NCI-H1048 (cell line): ENCODE measurements at places on chromosomes 5 and 9.

GRCh38 chr9:100472788-100473275 is at the start of gene TMEFF1:
Gene TMEFF1 (plus strand): TSS chr9:100473149. CDS start chr9:100473545, 396 bp downstream.
- peak; percentile 6 for DNase-seq

DNA sequence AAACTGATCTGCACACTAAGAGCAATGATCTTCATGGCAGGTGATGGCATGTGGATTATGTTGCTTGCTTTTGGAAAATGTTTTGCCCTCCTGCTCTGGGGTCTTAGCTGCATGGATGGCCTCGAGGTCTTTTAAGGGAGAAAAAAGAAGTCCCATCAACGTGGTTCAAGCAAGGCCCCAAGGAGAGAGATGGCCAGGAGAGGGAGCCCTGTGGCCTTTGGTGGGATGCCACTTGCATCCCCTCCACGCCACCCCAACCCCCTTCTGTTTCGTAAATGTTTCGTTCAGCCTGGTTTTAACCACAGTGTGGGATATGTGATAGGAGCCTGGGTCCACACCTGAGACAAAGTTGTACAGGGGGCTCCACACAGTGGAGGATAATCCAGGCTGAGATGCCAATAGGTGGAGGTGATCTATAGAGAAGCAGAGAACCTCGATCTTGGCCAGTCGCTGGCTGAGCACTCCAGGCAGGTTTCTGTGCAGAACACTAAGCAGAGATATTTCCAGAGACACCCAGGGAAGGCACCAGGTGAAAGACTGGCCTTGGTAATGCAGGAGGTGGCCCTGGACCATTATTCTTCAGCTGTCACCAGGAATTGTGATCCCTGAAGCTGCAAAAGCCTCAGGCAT is 25.8 kb upstream of the FRRS1L start:
- no peak for DNase-seq

DNA sequence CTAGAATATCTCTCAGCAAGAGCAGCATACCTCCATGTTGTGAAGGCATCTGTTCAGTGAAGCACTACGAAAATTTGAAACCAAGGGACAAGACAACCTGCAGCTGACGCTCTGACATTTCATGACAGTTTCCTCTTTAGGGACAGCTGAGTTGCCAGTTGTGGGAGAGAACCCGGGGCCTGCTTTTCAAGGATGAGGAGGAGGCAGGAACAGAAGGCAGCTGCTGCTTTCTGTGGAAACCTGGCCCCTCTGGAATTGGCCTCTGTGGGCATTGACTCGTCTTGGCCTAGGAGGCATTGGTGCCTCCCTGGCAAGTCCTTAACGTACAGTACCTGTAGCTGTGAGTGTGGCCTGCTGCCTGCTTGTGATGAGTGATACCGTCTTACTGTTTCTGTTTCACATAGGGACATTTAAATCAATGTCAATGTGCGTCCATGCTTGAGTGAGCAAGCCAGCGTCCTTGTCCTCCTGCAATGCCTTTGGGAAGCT is 21.6 kb downstream of the SLC46A2 start:
- no peak for DNase-seq

GRCh38 chr9:19924080-19924479 is 135.2 kb upstream of the SLC24A2 start:
- DNase-seq: no peak

DNA sequence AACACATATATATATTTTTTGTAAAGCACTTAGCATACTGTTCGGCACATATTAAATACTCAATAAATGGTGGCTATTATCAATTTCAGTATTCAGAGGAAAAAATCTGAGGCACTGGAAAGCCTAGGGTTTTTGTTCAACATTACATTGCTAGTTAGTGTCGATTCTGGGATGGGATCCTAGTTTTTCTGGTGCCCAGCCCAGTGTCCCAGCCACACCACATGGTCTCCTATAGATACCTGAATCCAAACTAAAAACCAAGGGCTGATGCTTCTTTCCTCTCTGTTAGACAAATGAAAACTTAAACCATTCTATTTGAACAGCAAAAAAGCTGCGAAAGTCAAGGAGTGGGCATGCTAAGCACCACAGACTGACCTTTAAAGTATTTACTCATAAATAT is 810.7 kb upstream of the DMAC1 start:
- DNase-seq: no peak

GRCh38 chr5:3281366-3281765 is 314.3 kb upstream of the IRX1 start:
- DNase-seq: no peak

GRCh38 chr5:151041577-151042268 is 21.3 kb downstream of the GPX3 start:
- no peak for DNase-seq

DNA sequence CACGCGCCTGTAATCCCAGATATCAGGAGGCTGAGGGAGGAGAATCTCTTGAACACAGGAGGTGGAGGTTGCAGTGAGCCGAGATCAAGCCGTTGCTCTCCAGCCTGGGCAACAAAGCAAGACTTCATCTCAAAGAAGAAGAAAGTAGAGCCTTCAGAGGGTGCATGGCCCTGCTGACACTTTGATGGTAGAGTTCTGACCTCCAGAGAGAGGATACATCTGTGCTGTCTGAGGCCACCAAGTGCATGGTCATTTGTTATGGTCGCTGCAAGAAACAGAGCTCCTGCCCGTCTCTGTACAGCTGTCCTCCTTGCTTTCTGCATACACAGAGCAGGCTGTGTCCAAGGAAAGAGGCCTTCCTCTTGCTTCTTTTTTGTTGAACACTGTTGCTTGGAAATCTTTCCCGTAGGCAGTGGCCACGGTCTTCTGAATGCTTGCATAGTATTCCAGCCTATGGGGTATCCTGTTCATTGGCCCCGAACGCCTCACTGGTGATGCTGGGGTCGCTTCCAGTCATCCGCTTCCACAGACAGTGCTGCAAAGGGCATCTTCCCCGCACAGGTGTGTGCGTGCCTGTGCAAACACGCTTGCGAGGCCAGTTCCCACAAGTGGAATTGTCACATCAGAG is 36.8 kb upstream of the UNC5A start:
- DNase-seq: no peak

DNA sequence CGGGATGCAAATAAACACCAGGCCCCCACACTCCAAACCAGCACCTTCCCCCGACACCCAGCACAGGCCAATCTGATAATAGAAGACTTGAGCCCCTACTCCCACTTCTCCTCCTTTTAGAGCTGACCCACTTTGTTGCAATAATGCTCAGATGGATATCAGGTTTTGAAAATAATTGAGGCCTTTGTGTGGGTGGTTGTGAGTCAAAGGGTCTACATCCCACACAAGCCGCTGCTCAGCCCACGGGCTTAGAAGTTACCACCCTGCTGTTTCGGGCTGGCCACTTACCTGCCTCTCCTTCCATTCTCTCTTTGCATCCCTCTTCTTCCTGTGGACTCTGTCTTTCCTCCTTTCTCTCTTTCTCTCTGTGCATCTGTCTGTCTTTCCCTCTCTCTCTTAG is 36.2 kb upstream of the FOXI1 start:
- DNase-seq: no peak

DNA sequence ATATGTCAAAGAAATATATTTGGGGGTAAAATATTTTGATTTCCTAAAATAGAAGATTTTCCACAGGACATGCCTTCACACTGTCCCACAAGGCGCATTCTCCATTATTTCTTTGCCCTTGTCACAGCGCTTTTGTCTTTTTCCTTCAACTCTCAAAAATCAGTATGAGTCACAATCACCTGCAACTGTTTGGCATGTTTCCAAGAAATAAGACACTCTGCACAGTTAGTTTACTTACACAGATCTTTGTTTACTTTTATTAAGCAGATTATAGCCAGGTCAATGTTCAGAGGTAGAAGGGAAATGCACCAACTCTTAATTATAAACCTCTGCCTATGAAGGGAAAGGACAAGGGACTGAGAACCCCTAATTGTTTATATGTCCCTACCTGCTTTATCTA is 9.5 kb downstream of the CEMIP2 start:
- DNase-seq: no peak

- DNase-seq: no peak
These were observed 294.5 kb upstream of the PIK3R1 start for GRCh38 chr5:67921004-67921601.

GRCh38 chr9:84101964-84102632 is 121.5 kb downstream of the RMI1 start:
- DNase-seq: no peak

DNA sequence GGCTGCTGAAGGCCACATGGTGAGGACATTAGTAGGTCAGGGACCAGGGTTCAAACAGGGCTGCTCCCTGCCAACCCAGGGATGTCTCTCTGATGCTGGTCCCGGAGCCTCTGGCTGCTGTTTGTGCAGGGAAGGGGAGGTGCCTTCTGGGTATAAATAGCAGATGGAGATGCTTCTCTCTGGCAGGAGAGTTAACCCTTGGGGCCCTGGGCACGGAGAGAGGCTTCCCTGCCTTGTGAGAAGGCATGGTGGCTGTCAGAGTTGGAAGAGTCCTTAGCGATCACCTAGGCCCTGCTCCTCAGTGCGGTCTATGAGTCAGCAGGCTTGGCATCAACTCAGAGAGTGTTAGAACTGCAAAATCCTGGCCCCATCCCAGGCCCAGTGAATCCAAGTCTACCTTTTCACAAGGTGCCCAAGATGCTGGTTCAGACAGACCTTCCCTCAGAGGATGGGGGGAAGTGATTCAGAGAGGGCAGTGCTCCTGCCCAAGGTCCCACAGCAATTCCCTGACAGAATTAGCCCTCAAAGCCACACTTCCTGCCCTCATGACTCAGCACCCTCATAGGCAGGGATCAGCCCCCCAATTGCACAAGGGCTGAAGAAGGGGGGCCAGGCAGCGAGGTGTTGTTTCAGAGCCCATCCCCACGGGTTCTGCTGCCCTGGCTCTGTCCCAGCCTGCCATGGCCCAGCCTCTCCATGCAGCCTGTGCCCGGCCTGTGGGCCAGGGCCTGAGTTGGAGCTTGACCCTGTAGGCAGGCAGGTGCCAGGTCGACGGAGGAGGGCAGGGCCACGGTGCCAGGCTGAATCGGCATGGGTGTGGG is 25.6 kb downstream of the CAMK2A start:
- DNase-seq: no peak

GRCh38 chr5:58002323-58002722 is 457.6 kb downstream of the PLK2 start:
- DNase-seq: no peak

GRCh38 chr5:57817924-57818323 is 335.3 kb upstream of the ACTBL2 start:
- no peak for DNase-seq

- DNase-seq: no peak
These were observed 35.1 kb downstream of the POLK start for GRCh38 chr5:75546830-75547229.

DNA sequence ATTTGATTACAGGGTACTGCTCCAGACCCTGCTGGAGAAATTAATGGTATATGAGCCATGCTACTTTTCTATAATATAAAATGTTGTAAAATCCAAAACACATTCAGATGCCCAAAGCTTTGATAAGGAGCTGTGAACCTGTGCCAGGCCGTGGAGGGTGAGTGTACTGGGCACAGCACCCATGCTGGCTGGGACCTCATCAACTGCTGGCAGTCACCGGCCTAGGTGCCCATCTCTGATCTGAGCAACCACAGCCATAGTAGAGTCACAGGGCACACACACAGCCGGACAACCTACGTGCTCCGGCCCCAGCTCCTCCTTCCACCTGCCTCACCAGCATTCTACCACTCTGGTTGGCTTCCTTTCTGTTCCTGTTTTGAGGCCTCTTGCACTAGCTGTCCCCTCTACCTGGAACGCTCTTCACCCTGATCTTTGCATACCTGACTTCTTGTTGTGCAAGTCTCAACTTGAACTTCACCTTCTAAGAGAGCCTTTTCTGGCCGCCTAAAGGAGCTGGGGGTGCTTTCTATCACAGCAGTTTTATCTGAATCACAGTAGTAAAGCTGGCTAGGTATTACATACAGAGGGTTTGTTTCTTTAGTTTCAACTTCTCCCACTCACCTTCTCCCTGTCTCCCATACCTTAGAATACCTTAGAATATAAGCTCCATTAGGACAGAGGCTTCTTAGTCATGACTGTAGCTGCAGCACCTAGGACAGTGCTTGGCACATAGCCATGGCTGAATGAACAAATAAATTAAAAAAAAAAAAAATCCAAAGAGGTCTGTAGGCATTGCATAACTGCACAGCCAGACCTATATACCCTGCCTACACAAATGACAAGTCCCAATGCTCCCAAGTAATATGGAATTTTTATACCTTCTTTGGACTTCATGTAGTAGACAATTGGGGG is 51.7 kb downstream of the MED27 start:
- DNase-seq: no peak

GRCh38 chr5:14234204-14234603 is 91.1 kb downstream of the TRIO start:
- DNase-seq: no peak

- DNase-seq: no peak
These were observed 69.4 kb upstream of the ADAMTS2 start for GRCh38 chr5:179414459-179415261.

DNA sequence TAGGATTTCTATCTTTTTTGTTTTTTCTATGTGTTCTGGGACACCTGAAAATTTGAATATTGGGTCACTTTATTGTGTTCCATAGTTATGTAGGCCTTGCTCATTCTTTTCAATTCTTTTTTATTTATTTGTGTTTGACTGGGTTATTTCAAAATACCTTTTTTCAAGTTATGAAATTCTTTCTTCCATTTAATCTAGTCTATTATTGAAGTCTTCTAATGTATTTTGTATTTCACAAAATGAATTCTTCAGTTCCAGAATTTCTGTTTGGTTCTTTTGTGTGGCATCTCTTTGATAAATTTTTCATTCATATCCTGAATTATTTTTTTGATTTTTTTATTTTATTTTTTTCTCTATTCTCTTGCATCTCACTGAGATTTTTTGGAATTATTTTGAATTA is 628.8 kb downstream of the NR2F1-AS1 start:
- no peak for DNase-seq

- no peak for DNase-seq
These were observed 339.3 kb upstream of the NUDT12 start for GRCh38 chr5:103901885-103902284.
